ENCODE measurements at places on chromosomes 4 and X. TPM values are rescaled to one million over a fixed set of nuclear protein-coding genes. Genes with fewer than 3 reads are reported as not detected.

DNA sequence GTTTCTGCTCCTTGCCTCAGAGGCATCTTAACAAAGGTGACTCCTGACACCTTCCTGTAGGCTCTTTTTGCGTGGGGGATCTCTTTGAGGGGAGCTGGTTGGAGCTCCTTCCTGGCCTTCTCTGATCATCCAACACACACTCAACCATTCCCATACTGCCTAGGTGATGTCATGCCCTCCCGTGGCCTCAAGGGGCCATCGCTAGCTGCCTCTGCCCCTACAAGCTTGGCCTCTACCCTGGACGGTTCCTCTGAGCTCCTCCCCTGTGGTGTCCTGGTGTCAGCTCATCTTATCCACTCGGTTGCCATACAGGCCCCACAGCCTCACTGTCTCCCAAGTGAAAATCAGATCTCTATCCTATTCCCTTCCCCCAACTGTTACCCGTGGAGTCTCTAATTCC is 13.7 kb upstream of the ZNF185 start:
- no peak overlapping the region for H3K4me3 ChIP-seq
- no peaks in the 10 kb centered on the region for H3K27me3 ChIP-seq
- H3K4me1 ChIP-seq: no peaks in the 10 kb centered on the region
- no peak overlapping the region for H3K27ac ChIP-seq
- no peak for DNase-seq
- no peaks in the 10 kb centered on the region for H3K36me3 ChIP-seq

GRCh38 chr4:176319151-176319703 is 539 bp upstream of the SPCS3 start:
- H3K4me1 ChIP-seq: peaks cover 35% of the 10 kb centered on the region
- H3K27ac ChIP-seq: peak overlapping the region; percentile 99
- peak overlapping the region; percentile 95 for H3K4me3 ChIP-seq
- H3K27me3 ChIP-seq: no peaks in the 10 kb centered on the region
- no peaks in the 10 kb centered on the region for H3K36me3 ChIP-seq

GRCh38 chrX:21926527-21927278 is 13.8 kb upstream of the SMS start:
- no peak overlapping the region for H3K4me3 ChIP-seq
- no peak for DNase-seq
- no peaks in the 10 kb centered on the region for H3K4me1 ChIP-seq
- no peaks in the 10 kb centered on the region for H3K27me3 ChIP-seq

DNA sequence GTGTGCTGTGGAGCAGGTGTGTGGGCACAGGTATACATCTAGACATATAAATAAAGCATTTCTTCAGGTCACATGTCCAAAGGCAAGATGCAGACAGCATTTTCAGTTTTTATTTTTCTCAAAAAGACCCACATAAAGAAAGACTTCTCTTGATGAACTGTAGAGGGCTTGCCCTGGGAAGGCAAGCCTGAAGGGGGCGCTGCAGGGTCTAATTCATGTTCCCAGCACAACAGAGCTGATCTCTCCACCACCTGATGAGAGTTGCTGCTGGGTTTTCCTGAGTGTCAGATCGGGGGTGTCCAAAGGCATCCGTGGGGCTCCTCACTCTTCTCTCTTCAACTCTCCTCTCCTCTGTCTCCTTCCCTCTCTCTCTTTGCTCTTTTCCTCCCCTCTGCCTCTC is 26.6 kb downstream of the ADRA2C start:
- no peak overlapping the region for H3K27ac ChIP-seq
- no peak overlapping the region for H3K4me3 ChIP-seq
- no peaks in the 10 kb centered on the region for H3K27me3 ChIP-seq
- H3K36me3 ChIP-seq: no peaks in the 10 kb centered on the region

GRCh38 chr4:183714626-183715025 is 55.5 kb downstream of the TRAPPC11 start:
- H3K27me3 ChIP-seq: no peaks in the 10 kb centered on the region
- no peak overlapping the region for H3K4me3 ChIP-seq
- DNase-seq: no peak
- H3K27ac ChIP-seq: no peak overlapping the region
- no peaks in the 10 kb centered on the region for H3K4me1 ChIP-seq
- H3K36me3 ChIP-seq: no peaks in the 10 kb centered on the region

DNA sequence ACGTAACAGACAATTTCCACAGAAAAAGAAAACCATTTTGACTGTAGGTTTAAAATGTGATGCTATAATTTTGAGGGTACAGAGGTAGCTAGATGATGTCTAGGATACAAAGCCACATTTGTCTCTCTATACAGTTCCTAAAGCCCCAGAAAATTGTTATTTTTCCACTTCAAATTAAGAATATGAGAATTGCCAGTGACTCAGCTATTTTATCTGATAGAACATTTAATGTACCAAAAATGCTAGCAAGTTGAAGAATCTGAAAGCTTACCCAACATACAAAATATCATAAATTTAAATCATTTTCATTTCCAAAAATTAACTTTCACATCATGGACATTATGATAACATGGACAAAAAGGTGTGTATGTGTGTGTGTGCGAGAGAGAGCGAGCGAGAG is 148.0 kb downstream of the CAMK2D start:
- no peak for DNase-seq
- no peaks in the 10 kb centered on the region for H3K4me1 ChIP-seq
- no peaks in the 10 kb centered on the region for H3K36me3 ChIP-seq
- H3K27ac ChIP-seq: no peak overlapping the region

- no peak overlapping the region for H3K4me3 ChIP-seq
- H3K4me1 ChIP-seq: no peaks in the 10 kb centered on the region
- H3K36me3 ChIP-seq: no peaks in the 10 kb centered on the region
- no peaks in the 10 kb centered on the region for H3K27me3 ChIP-seq
- DNase-seq: no peak
These were observed 28.6 kb downstream of the AMER1 start for GRCh38 chrX:64176876-64177275.

DNA sequence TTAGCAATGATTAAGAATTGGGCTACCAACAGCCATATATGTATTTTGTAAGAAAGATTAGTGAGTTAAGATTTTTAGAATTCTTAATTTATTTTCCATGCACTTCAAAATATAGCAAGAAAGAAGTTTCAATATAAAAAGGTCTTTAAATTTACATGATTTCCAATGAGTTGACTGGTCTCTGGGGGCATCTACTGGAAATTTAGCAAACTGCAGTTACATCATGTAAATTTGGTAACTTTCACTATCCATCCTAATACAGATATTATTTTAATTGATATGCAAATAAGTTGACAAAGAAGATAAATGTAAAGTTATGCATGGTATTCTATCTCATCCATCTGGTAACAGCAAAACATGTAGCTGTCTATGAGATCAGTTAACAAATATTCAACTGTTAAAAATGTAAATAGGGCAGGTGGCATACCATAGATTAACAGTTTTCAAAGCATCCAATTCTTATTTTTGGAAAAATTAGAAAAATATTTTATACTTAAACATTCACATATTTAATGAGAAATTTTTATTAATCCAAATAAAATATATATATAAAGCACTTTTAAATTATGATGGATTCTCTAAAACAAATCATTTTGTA is 29.1 kb downstream of the TTC29 start:
- H3K27me3 ChIP-seq: no peaks in the 10 kb centered on the region
- no peaks in the 10 kb centered on the region for H3K4me1 ChIP-seq
- H3K4me3 ChIP-seq: no peak overlapping the region

- DNase-seq: no peak
- peaks cover 100% of the 10 kb centered on the region for H3K27me3 ChIP-seq
- no peak overlapping the region for H3K27ac ChIP-seq
- H3K36me3 ChIP-seq: no peaks in the 10 kb centered on the region
These were observed 2.7 kb upstream of the NEUROG2 start for GRCh38 chr4:112518675-112519074.

DNA sequence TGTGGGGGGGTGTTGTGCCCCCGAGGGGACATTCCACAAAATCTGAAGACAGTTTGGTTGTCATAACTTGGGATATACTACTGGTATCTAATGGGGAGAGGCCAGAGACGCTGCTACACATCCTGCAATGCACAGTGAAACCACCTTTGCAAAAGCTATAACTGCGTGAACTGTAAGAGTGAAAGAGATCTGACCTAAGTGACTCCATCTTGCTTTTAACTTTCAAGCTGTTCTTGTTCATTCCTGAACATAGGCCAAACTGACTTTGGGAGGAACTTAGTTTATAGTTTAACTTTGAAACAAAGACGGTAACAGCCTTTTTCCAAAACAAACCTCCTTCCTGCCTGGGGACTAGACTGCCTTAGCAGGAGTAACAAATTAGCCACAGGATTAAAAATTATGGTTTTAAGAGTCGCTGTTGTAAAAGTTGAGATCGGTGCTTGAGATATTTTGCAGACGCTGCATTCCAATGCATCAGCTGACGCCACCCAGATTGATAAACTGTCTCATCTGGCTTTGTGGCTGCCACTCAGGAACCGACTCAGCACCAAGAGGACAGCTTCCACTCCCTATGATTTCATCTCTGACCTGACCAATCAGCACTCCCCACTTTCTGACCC is 70.9 kb downstream of the ATXN3L start:
- no peak for DNase-seq
- H3K4me1 ChIP-seq: no peaks in the 10 kb centered on the region
- no peaks in the 10 kb centered on the region for H3K27me3 ChIP-seq
- H3K36me3 ChIP-seq: no peaks in the 10 kb centered on the region

DNA sequence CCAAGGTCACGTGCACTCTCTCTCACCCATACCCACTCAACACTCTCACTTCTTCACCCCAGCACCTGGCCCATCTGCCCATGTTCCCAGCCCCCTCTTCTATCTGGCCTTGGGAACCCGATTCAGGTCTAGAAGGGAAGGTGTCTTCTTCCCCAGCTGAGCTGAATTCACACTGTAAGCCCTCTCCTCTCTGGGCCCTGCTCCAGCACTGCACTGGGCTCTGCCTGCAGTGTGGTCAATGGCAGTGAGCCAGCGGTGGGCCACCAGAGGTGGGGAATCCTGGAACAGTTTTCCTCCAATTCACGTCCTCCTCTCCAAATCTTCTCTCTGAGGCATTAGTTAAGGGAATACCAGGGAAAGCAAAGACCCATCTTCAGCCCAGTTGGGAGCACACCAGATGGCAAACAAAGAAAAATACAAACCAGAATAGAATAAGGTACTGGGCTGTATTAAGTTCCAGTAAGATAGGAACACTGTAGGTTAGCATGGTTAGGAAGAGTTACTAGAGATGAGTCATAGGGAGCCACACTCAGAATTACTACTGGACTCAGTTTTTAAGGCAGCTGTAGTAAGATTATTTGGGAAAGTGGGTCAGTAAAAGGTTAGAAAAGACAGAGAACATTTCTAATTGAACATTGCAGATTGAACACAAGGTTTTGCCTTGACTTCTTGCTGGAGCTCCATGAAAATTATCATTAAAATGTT is 5.0 kb downstream of the AWAT2 start:
- no peak for DNase-seq
- H3K4me1 ChIP-seq: no peaks in the 10 kb centered on the region
- H3K27ac ChIP-seq: no peak overlapping the region
- H3K27me3 ChIP-seq: no peaks in the 10 kb centered on the region
- no peak overlapping the region for H3K4me3 ChIP-seq

DNA sequence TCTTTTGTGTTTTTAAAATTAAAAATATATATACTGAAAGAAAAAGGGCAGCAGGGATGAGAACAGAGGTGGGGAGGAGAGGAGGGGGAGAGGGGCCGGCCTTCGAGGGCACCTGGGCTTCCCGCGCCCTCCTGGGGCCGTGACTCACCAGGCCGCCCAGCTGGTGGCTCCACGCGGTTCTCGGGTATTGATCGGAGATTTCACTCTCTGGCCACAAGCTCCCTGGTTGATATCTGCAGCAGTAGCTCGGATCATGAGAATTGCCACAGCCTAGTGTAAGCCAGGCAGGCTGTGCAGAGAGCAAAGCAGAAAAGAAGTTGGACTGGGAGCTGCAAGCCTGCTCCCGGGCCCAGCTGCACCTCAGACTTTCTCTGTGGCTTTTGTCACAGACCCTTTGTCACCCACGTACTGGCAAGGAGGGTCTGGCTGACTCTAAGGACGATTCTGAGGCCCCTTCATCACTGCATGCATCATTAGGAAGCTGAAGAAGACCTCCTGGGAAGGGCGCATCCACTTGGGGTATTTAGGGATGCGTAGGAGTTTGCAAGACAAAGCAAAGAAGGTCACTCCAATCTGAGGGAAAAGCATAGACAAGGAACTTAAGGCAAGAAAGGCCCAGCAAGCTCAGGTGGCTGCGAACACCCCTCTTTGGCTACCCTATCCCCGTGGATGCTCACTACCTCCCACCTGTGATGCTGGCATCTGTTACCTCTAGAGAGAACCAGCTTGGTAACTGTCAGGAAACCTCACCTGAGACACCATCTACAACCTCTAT is 71.7 kb downstream of the CPZ start:
- H3K4me3 ChIP-seq: no peak overlapping the region
- H3K36me3 ChIP-seq: no peaks in the 10 kb centered on the region
- H3K27me3 ChIP-seq: peaks cover 44% of the 10 kb centered on the region
- H3K4me1 ChIP-seq: no peaks in the 10 kb centered on the region
- no peak overlapping the region for H3K27ac ChIP-seq

GRCh38 chr4:74886484-74886883 is 46.4 kb upstream of the PARM1 start:
- H3K27me3 ChIP-seq: no peaks in the 10 kb centered on the region
- H3K4me3 ChIP-seq: no peak overlapping the region
- no peaks in the 10 kb centered on the region for H3K36me3 ChIP-seq
- no peak for DNase-seq

- no peaks in the 10 kb centered on the region for H3K27me3 ChIP-seq
- DNase-seq: no peak
- H3K36me3 ChIP-seq: no peaks in the 10 kb centered on the region
These were observed 170.4 kb downstream of the SMIM20 start for GRCh38 chr4:26084414-26084813.

DNA sequence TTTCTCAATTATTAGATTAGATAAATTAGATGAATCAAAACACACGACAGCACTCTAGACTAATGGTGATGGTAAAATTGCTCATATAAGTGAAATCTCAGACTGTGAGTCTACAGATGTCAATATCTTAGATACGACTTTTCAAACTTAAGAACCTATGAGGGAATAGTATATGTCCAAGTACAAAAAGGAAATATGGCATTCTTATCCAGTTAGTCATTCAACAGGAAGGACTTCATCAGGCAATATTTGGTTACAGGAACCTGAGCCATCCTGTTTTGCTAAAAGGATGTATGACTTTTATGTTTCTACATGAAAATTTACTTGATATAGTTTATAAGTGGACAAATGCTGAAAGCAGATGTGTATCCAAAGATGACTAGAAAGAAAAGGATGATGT is 107.0 kb downstream of the CT47B1 start:
- DNase-seq: no peak
- no peak overlapping the region for H3K27ac ChIP-seq

The PPP1R2C gene
- not detected for total RNA-seq

The ATP7A gene
- total RNA-seq: 13.8 TPM

The CT45A2 gene
- total RNA-seq: not detected

The MCF2 gene
- not detected for total RNA-seq

The SSX3 gene
- not detected for total RNA-seq

The PRKG2 gene
- 16.0 TPM for total RNA-seq

The HAUS7 gene
- total RNA-seq: 13.2 TPM

The MTNR1A gene
- total RNA-seq: not detected
